ENCODE measurements at places on chromosomes 16 and 17. TPM values are rescaled to one million over a fixed set of nuclear protein-coding genes. Genes with fewer than 3 reads are reported as not detected.

The COL1A1 gene
- total RNA-seq, result 5,508 TPM

The KAT7 gene
- 17.5 TPM for total RNA-seq

The RHBDL3 gene
- total RNA-seq, result not detected

The CSNK1D gene
- total RNA-seq, result 31.6 TPM

The CNGB1 gene
- total RNA-seq, result not detected

The CIBAR2 gene
- total RNA-seq, result not detected

The TMEM98 gene
- total RNA-seq, result 110 TPM

The DNAH3 gene
- total RNA-seq, result not detected

The JPH3 gene
- not detected for total RNA-seq

The AARS1 gene
- 123 TPM for total RNA-seq

The GP1BA gene
- not detected for total RNA-seq

The SDR42E2 gene
- not detected for total RNA-seq

The PRR35 gene
- total RNA-seq, result not detected

The KRTAP1-3 gene
- not detected for total RNA-seq

The WNT9B gene
- total RNA-seq, result not detected

The FOXF1 gene
- total RNA-seq, result 1.1 TPM

The SEPTIN1 gene
- not detected for total RNA-seq

The ACSM2B gene
- total RNA-seq, result not detected

The PLA2G10 gene
- not detected for total RNA-seq

The STARD3 gene
- 47.8 TPM for total RNA-seq

The C16orf54 gene
- total RNA-seq, result not detected

The NPIPB2 gene
- total RNA-seq, result 2.3 TPM

The MYH13 gene
- 0.47 TPM for total RNA-seq

The KRT12 gene
- not detected for total RNA-seq

The CDT1 gene
- total RNA-seq, result 5.4 TPM

The ASIC2 gene
- total RNA-seq, result not detected

The E4F1 gene
- total RNA-seq, result 25.4 TPM

The SLFN12 gene
- 15.2 TPM for total RNA-seq

The CACNA1G gene
- total RNA-seq, result 0.60 TPM

The PPP4C gene
- 63.2 TPM for total RNA-seq

The RANBP10 gene
- 5.0 TPM for total RNA-seq

The IRX5 gene
- total RNA-seq, result 0.17 TPM

The TAC4 gene
- total RNA-seq, result not detected

The ELAC2 gene
- total RNA-seq, result 55.0 TPM

The UNC45B gene
- total RNA-seq, result not detected
